ENCODE measurements at places on chromosomes 11 and 22.
A peak's percentile ranks its signal among the peaks of the same experiment; 100 is the strongest.

DNA sequence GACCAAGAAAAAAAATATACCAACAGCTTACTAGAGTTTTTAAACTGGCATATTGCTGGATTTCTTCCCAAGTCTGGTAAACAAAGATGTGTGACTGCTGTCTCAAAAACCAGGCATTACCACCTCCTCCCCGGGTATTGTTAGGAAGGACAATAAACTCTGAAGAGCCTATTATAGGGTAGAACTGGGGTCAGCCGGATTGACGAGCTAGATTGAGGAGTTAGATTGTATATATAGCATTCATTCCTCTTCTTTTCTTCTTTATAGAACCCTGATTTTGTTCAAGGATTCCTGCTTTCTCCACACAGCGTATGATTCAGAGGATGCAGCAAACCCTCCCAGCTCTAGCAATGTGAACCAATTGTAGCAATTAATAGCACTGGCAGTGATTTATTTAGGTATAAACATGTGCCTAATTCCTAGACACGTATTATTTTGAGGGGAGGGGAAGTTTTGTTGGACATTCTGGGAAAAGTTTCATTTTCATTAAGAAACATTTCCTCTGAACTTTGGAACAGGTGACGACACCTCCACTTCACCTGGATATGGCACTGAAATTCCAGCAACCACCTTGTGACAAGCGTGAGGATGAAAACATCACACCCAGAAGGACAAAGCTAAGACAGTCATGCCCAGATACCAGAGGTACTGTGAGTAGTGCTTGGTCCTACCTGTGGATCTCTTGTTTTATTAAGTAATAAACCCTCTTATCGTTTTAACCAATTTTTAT, 679.4 kb upstream of the KIRREL3 start:
- DNase-seq = no peak

GRCh38 chr11:64355078-64355940, 3.7 kb upstream of the RPS6KA4 start:
- no peak for DNase-seq

DNA sequence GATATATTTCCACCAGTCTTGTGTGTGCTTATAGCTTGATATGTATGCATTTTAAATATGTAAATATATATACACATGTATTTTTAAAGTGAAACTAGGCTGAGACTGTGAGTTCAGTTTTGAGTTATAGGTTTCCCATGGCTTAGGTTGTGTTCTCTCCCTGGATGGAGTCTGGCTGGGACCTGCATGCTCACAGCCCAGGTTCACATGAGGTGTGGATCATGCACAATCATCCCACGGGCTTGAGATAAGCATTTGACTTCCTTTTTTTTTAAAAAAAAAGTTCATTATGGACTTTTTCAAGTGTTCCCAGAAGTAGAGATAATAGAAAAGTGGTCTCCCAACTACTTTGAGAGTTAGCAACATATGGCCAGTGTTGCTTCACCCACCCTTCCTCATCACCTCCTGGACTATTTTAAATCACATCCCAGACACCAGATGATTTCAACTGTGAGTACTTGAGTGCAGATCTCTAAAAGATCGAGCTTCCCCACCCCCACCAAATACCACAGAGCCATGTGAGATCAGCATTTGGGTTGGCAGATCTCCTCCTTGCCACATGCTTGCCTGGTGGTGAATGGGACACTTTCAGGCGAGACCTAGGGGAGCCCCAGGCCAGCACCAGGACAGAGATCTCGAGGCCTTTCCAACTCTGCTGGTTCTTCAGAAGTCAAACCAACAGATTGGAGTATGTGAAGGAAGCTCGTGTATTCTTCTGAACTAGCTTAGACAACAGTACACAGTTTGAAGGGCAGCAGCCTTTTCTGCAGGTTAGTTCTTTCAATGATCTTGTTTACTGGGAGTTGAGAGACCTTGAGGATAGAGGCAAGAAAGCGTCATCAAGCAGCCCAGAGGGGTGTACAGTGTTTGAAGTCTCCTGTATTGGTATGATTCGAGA, 15.9 kb downstream of the MED15 start:
- DNase-seq = no peak

- no peak for DNase-seq
Measured at GRCh38 chr22:40751250-40751649, 67.9 kb downstream of the SLC25A17 start.

DNA sequence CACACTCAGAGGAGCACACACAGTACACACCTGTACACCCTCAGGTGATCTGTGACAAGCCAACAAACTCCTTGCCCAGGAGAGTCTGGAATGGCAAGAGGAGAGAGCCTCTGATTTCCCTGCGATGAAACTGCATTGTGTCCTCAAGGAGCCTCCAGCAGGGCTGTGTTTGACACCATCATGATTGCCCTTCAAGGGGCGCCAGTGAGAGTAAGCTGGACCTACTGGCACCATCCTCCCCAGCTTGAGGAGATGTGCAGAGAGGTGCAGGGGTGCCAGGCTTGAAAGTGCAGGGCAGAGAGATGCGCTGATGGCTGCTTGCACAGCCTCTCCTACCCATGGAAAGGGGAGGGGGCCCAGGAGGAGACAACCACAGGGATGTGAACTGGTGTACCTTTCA, 188.8 kb upstream of the CADM1 start:
- no peak for DNase-seq

GRCh38 chr11:130871616-130872015, 44.7 kb downstream of the SNX19 start:
- DNase-seq = no peak

GRCh38 chr11:59151761-59152160, 9.1 kb downstream of the FAM111A start:
- DNase-seq = no peak

- DNase-seq = no peak
Measured at GRCh38 chr22:32803020-32803737, 1.7 kb downstream of the TIMP3 start.

DNA sequence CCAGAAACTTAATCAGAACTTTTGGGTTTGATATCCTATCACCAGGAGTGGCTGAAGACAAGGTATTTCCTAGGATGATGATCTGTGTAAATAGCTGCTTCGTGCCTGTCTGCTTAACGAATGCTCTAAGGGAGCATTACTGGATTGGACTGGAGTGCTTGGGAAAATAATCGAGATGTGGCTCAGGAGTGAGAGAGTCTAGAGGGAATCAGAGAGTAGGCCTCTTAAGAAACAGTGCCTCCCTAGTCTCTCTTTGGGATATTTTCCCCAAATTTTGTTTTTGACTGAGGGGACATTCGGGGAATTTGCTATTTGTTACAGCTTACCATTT, 2.5 kb downstream of the MAML2 start:
- DNase-seq = no peak

DNA sequence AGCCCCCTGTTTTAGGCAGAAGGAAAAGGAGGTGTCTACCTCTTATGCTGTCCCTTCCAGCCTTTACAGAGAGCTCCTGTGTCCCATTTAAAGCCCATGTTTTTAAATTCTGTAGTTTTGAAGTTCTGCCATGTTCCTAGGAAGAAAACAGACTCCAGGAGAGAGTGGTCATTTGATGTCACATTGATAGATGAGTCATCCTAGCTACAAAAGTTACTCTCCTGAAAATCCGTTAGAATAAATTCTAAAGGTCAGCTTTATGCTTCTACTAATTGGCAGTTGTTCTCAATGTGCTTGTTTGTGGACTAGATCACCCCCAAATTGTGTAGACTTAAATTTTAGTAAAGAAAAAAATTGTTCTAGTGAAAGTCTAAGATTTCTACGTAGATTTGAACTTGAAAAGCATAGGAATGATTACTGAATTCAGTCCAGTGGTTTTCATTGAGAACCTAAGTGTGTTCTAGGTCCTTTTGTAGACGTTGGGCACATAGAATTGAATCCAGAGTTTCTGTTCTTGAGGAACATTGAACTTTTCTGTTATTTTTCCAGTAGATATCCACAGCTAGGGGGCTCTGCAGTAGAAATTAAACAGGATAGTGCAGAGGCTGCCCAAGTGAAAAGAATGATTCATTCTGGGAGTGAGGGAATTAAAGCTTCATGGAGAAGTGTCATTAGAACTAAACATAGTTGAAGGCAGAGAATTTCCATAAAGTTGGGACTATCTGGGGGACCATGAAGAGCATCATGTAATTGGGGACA, 140.6 kb upstream of the RASSF10 start:
- no peak for DNase-seq

DNA sequence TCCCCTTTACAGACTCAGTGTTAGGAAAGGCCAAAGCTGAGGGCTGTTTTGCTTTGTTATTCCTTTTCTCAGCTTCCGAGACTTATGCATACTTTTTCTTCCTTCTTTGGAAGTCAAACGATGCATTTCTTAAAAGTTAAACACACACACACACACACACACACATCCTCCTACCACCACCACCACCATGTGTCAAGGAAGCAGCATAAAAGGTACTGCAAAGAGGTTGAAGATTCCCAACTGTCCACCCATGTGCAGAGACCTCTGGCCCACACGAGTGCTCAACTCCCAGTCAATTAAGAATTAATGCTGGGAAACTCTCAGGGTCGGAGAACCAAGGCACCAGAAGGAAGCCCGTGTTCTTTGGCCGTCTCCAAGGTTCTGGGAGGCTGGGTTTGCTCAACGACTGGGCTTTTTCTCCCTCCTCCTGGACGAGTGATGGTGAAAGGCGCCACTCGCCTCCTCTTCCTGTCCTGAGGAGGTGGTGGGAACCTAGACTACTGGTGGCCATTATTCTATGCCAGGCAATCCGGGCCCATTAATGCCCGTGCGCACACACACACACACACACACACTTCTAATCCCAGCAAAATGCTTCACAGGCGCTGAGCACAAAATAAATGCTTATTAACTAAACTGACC, 15.1 kb downstream of the MN1 start:
- no peak for DNase-seq

- no peak for DNase-seq
Measured at GRCh38 chr11:117734601-117735024, 62.4 kb downstream of the DSCAML1 start.

DNA sequence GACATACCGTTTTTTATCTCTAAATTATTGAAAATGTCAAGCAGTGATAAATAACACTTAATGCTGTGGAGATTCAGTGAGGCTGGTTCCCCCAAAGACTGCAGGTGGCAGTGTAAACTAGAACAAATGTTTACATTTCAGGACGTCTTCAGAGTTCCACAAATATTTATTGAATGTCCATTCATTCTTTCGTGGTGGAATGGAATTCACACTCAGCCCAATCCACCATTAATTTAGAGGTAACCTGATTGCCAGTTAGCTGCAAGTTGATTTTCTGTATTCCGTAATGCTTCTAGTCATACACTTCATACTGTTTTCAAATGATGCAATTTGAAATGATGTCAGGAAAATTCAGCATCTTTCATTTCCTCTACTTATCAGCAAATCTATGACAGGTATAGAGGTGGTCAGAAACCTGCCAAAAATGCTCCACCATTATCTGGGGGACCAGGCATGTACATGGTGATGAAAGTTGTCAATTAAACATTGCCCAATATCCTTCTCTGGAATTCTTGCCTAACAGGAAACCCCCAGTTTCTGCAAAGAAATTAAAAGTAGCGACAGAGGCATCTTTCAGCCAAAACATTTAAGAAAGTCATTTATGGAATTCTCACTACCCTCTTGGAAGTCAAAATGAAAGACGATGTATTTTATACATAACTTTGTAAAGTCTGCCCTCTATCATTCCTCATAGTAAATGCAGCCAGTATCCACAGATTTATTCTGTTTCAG, 94.3 kb upstream of the BMAL1 start:
- DNase-seq = no peak

DNA sequence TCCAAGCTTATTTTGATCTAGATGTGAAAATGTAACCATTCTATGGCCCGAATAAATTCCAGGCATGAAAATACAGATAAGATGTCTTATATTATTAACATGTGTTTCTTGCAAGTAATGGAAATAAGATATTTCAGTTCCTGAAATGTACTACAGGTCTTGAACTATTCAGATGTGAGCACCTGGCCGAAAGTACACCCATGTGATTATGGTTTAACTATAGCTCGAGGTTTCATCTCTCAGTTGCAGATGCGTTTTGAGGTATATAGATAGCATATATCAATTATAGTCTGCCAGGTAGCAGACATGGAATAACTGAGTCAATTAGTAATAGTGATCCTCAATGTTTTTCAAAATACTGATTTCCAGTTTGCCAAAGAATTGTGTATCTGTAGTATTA, 68.3 kb downstream of the DDIAS start:
- peak; percentile 22 for DNase-seq

DNA sequence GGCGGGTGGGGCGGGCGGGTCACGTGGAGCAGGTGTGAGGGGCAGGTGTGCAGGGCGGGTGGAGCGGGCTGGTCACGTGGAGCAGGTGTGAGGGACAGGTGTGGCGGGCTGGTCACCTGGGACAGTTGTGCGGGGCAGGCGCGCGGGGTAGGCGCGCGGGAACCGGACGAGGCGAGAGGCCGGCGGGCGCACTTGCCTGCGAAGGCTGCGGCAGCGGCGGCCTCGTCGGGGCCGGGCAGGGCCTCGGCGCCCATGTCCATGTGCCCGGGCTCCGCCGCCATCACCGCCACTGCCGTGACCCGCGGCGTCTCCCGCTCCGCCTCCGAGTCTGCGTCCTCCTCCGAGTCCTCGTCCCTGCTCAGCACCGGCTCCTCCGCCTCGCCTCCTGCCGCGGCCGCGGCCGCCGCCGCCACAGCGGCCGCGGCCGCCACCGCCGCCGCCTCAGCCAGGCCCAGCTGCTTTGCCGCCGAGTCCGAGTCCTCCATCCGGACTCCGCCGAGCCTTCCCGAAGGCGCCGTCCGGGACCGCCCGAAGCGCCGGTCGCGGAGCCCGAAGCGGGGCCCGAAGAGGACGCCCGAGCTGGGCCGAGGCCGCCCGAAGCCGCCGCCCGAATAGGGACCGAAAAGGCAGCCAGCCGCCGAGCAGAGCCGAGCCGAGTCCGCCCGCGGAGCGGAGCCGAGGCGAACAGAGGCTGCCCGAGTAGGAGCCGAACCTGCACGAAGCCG, at the start of gene DEAF1:
Gene DEAF1 (minus strand): TSS at position 660 of the 725 bp plus-strand sequence. CDS start 175 bp downstream, at position 485.
- peak; percentile 70 for DNase-seq

DNA sequence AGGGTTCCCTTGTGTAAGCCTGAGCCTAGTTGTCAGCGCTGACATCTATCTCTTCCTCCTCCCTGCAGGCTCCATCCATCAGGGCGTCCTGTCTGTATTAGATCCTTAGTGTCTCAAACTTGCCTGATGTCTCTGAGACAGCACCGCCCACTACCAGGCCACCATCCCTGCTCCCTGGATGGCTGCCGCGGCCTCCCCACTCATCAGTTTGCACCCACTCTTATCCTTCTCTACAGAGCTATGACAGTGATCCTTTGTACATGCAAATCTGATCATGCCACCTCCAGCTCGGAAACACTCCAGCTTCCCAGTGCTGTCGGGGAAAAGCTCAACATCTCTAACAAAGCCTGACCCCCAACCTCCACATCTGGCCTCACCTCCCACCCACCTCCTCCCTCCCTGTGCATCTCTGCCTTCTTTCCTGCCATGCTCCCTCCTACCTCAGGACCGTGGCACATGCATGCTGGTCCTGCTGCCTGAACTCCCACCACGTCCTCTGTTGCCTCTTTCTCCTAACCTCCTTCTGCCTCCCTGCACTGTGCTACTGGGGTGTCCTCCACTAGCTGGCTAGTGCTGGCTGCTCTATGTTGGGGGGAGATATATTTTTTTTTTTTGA, 61.6 kb upstream of the EIF3D start:
- no peak for DNase-seq

- DNase-seq = no peak
Measured at GRCh38 chr22:36928196-36928595, 14.8 kb downstream of the CSF2RB start.

All from GM18507 (cell line).